ENCODE measurements at places on chromosomes 11 and 22.

- no peak for DNase-seq
Measured at GRCh38 chr22:43171607-43172006, 15.3 kb downstream of the TTLL12 start.

DNA sequence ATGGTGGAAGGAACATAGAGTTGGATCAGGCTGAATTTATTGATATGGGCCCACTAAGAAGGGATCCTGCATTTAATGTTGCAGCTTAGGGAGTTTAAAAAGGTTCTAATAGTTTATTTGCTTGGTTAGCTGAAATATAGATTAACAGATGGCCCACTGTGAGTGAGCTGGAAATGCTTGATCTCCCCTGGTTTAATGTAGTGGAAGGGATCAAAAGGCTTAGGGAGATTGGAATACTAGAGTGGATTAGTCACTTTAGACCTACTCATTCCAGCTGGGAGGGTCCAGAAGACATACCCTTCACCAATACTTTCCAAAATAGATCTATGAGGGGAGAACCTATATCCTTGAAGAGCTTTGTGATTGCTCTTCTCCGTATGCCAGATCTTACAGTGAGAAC, 130.1 kb upstream of the ZC3H12C start:
- no peak for DNase-seq

GRCh38 chr22:20238536-20238900, 29.6 kb downstream of the RTN4R start:
- no peak for DNase-seq

DNA sequence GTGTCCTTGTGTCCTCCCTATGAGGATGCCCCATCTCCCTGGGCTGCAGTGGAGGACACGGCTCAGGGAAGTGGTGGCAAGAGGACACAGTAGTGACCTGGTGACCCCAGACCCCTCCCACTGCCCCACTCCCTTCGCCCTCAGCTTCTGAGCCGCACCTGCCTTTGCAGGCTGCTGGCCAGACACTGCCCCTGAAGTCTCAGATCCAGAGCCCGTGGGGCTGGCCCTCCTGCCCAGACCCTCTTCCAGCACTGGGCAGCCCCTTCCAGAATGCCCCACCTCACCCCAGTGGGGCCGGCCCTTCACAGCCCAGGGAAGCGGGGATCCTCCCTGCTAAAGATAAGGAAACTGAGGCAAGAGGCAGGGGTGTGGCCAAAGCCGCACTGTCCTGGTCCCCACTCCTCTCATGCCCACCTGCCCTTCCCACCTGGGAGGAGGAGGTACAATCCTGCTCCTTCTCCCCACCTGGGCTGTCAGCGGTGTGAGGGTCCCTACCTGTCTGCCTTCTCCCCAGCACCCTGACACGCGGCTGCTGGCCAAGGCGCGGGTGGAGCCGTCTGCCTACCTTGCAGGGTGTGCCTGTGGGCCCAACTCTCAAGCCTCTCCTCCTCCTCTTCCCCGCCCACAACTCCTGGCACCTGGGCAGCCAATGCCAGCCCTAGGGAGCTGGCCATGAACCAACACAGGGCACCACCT, 17.3 kb downstream of the TRPM5 start:
- DNase-seq: no peak

DNA sequence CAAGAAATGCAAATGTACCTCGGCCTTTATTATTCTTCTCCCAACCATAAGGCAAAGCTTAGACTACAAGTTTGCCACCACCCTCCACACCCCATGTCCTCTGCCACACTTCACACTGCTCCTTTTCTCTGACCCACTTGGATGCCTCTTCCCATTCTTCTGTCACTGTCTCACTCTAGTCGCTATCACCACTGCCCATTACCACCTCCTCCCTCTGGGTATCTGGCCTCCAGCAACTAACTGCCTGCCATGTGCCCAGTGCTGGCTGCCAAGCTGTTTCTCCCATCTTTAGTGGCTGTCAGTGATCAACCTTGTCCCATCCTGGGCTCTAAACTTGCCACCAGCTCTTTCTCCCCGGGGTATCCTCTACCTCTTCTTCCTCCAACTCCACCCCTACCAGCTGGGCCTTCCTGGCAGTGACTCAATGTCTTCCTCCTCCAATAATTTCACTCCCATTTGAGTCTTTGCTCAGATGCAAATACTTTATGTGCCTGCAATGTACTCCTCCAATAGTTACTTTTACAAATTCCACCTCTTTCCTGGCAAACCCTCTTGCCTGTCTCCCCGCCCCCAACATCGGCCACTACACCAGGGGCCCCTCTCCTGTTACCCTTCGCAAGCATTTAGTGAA, 20.1 kb upstream of the KDM2A start:
- no peak for DNase-seq

DNA sequence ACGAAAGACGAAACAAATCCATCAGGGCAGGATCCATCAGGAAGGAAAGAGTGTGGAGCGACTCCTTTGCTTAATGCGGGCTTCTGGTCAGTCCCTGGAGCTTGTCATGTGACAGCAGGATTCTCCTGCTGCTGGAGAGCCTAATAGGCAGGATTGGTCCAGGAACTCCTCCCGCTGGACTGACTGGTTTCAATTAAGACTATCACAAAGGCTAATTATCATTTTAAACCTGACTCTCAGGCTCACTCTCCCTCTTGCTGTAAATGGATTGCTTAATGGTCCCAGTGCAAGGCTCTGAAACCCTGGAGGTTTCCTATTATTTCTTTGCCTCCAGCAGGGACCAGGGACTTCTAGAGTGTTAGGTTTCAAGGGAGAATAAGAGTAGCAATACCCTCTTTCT, 493.8 kb downstream of the NTM start:
- DNase-seq: no peak

- DNase-seq: no peak
Measured at GRCh38 chr11:15884141-15884540, 472.2 kb downstream of the SOX6 start.

GRCh38 chr22:34225278-34225677, 305.0 kb upstream of the LARGE1 start:
- DNase-seq: no peak

- no peak for DNase-seq
Measured at GRCh38 chr22:49592780-49593501, 234.7 kb downstream of the BRD1 start.

DNA sequence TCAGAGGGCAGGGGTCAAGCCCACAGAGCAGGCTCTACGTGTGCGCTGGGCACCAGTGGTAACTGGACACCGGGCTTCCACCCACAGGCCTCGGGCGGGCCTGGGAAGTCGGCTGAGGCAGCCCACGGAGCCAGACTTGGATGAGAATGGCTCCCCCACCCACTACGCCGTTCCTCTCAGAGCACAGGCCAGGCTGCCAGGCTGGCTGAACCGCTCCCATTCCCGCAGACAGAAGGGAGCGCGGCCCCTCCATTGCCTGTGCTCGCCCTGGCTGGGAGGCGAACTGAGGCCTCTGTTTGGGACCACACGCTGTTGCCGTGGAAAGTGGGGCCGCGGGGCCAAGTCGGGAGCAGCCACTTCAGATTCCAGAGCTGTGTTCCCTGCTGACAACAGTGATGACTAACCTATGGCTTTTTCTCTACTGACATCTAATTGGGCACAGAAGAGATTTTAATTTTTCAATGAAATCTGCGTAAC, 63.9 kb downstream of the MYH9 start:
- no peak for DNase-seq

Measured in stimulated activated CD8-positive, alpha-beta memory T cell treated with anti-CD3 and anti-CD28 coated beads, Interleukin-7, amount 100 ng/mL, for 1 hour (primary cell).